NCI-H1694 (cell line): ENCODE measurements at places on chromosomes 7 and 10.

DNA sequence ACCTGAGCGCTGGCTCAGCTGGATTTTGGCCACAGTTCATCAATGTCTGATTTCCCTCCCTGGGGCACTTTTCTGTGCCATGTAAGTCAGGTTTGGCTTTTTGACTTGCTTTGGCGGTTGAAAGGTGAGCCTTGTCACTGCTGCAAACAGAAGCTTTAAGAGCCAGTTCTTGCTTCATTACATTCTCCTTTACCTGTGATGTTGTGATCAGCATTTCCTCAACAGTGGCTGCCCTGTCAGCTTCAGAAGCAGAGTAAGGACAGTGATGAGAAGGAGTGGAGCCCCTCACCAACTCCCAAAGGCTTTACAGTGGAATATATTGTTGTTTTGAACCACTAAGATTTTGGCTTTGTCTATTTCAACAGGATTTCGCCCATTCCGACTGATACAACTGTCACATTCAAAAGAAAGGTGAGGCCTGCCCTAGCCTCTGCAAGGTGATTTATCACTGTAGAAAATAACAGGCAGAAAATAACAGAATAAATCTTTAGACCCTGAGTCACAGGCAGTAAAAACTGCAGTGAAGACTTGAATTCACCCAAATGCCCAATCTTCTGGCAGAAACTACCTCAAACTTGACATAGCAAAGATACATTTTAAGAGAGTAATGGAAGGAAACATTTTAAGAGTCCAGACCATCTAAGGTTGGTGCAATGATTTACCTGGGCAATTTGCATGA is 13.3 kb upstream of the DKK1 start:
- no peak for DNase-seq

- DNase-seq, result no peak
These were observed 187.9 kb downstream of the PLXDC2 start for GRCh38 chr10:20004087-20004523.

GRCh38 chr7:31020161-31020560 is 31.9 kb upstream of the ADCYAP1R1 start:
- DNase-seq, result no peak

GRCh38 chr10:78259391-78259790 is 225.7 kb downstream of the RPS24 start:
- DNase-seq, result no peak

GRCh38 chr10:24814568-24815313 is 91.1 kb upstream of the ARHGAP21 start:
- no peak for DNase-seq

DNA sequence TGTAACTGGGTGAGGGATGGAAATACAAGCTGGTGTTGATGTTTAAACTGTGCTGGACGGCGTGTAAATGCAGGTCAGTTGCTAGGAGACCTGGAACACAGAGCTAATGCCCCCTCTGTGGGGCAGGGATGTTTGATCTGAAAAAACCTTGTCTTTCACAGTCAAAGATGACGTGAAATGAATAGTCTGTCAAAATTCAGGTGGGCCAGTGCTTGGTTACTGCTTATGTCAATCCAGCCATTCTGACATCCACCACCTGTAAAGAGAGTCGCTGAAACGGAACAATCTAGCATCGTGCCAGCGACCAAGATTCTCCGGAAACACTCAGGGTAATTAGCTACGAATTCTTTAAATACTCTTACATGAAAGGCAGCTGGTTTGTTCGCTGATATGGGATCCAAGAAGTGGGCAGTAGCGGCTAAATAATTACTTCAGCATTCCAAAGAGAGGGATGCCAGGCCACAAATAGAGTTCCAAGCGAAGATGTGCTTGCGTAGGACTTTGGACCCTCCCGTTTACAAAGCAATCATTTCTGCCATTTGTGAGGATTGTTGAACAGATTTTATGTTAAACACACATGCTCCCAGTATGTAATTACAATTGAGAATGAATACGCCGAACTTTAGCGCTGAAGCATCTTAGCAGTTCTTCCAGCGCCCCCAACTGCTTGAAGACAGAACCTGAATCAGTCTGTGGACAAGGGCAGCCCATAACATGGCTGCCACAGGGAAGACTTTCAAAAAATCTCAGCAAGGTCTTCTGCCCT is 7.3 kb upstream of the ASB4 start:
- DNase-seq, result no peak

DNA sequence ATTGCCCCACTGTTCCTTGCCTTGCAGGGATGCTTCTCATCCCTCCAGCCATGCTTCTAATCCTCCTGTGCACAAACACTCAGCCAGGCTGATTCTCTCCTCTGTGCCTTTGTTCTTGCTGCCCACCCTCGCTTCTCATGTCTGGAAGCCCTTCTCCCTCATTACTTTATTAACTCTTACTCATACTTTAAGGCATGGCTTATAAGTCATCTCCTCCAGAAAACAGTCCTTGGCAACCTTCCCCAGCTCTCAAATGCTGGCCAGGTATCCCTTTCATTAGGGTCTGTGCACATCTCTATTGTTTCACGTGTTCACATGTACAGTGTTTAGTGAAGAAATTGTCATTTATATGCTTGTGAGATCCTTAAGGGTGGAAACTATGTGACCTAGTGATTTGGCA is 62.9 kb downstream of the ITGB8 start:
- no peak for DNase-seq

DNA sequence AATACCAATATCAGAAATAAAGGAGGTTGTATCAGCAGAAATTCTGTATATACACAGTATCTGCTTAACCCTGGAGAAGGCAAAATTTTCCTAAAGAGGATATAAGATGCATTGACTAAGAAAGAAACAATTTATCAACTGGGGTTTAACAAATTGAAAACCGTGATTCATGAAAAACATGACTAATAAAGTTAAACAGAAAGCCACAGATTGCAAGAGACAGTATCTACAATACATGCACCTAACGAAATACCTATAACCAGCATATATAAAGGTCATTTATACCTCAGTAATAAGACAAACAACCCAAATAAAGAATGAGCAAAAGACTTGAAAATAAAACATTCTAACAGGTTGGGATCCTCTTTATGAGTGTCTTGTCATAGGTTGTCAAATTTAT is 101.8 kb downstream of the IQUB start:
- DNase-seq, result no peak
